CD8-positive, alpha-beta T cell (primary cell): ENCODE measurements at places on chromosomes 16 and 17. TPM values are rescaled to one million over a fixed set of nuclear protein-coding genes. Genes with fewer than 3 reads are reported as not detected.

Gene NAGS
- total RNA-seq, result 0.41 TPM

DNA sequence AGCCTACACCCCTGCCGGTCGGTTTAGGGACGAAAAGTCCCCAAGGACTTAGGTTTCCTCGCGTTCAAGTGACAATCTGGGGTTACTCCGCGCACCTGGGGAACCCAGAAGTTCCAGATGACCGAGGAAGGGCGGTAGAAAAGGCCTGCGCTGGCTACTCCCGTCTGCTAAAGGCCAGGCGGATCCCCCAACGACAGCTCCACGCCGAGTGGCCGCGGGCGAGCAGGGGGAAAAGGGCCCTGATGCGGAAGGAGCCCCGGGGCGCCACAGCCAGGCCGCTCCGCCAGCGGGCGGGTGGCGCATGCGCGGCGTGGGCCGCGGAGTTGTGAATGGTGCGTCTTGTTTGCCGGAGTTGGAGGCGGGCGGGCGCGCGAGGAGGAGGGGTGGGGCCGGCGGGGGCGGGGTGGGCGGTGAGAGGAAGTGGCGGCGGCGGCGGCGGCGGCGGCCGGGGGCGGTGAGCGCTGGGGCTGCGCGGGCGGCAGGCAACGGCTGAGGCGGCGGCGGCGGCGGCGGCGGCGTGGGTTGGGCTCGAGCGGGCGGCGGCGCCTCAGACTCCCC is at the start of gene CBFB:
TSS of gene CBFB (plus strand) at position 454 of the 558 bp plus-strand sequence. CDS start 259 bp downstream, outside the sequence.
- DNase-seq, result peak; percentile 93

DNA sequence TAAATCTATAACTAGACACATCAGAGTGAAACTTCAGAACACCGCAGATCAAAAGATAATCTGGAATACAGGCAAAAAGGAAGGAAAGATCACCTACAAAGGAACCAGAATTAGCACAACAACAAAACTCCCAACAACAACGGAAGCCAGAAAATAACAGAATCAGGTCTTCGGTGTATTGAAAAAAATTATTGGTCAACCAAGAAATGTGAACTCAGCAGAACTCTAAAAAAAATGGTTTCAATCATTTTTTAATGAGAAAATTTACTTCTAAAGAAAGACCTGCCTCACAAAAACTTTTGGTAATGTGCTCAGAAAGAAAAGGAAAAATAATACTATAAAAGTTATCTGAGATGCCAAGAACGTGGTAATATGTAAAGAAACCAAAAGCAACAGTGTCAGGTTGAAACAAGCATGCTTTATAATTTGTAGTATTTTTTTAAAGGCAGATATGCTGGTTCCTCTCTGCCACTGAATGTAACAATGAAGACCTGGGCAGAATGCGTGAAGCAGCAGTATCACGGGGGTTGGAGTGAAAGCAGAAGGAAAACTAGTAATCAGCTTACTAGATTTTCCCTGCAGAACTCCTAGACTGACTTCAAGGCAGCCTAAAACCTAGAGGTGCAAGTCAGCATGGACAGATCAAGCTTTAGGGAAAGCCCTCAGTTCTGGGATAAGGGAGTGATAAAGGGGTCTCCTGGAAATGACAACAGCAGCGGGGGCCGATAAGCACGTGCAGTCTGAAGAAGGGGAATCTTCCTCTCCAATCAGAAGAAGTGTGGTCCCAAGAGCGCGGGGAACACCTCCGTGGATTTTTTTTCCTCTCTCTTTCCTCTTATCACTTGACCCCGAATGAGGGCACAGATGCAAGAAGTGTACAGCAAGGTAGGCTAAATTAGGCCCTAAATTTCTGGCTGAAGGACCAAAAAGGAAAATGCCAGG is 80.9 kb upstream of the TEKT1 start:
- DNase-seq, result no peak

Gene PRSS33
- total RNA-seq, result not detected

Gene FNDC8
- not detected for total RNA-seq

Gene VAT1L
- total RNA-seq, result not detected
